ENCODE measurements at places on chromosomes 2 and 18.

DNA sequence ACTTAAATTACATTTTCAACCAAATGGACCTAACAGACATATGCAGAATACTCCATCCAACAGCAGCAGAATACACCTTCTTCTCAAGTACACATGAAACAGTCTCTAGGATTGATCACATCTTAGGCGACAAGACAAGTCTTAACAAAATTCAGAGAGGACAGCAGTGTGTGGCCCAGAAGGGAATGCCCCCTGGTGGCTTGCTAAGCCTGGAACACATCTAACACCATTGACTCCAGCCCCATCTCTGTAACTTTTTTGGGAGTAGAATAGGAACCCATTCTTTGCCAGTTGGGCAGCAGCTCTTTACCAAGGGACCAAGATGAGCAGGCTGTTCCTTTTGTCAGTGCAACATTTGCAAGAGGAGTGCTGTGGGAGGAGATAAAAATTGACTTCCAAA, 249.9 kb downstream of the PLCL1 start:
- peak; percentile 60 for DNase-seq

- DNase-seq: no peak
Observed at GRCh38 chr18:69999656-70000055, 52.0 kb upstream of the CD226 start.

DNA sequence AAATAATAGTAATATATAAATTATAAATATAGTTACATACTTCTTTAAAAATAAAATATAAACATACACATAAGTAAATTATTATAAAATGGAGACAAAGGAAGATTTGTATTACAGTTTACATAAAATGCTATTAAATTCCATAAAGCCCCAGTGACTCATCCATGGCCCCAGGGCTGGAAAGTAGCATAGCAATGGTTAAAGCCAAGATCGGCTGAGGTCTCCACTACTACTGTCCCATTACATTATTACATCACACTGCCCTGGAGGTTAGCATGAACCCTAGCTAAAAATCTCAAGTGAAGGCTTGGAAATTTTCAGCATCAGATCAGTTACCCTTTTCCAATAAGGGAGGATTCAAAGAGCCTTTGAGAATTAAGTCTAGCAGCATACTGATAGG, 936.2 kb downstream of the DSC3 start:
- DNase-seq: no peak

DNA sequence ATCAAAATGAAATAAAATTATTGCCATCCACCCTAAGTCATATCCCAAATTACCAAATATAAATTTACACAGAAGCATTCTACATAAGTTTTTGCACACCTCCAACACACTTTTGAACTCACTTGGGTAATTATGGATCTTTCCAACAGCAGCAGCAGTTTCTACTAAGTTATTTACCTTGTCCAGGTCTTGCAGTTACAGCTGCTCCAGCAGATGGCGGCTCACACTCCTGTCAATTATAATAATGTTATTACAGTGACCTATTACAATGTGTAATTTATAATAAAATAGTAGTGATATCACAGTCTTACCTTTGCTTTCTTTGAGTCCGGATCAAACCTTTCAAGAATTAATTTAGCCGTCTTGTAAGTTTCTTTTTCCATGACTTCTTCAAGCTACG, 37.9 kb downstream of the LNPK start:
- DNase-seq: no peak

DNA sequence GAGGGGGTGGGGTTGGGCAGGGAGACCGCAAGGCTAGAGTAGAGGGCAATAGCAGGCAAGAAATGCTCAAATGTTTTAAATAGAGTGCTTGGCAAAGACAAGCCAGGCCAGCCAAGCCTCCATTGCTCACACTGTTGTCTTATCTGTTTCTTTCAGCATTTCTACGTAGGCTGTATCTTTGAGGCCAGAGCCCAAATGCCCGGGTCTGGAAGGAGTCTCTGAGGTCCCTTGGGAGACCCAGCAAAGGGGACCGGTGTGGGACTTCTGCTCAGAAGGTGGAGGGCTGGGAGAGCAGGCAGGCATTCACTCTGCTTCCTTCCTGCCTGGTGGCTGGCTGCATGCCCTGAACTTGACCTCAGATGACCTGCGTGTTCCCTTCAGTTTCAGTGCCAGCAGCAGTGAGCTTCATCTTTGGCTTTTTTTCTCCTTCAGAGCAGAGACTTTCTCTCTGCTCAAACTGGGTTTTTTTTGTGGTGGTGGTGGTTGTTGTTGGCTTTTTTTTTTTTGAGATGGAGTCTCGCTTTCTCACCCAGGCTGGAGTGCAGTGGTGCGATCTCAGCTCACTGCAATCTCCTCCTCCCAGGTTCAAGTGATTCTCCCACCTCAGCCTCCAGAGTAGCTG, 13.7 kb upstream of the TET3 start:
- DNase-seq: peak; percentile 55

DNA sequence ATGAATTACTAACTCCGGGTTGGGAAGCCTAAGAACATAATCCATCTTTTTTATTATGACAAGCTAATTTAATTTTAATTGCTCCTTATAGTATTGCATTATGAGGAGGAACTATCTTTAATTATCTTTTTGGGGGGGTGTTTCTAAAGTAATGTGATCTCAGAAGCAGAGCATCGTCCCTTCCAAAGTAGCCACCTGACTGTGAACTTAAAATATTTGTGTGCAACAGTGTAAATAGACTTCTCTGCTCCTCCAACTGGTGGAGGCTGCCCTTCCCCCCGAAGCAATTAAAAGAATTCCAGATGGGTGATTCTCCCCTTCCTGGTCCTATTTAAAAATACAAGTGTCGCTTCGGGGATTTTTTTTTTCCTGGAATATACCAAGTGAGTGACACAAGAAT, 55.7 kb downstream of the TCF7L1 start:
- DNase-seq: no peak

DNA sequence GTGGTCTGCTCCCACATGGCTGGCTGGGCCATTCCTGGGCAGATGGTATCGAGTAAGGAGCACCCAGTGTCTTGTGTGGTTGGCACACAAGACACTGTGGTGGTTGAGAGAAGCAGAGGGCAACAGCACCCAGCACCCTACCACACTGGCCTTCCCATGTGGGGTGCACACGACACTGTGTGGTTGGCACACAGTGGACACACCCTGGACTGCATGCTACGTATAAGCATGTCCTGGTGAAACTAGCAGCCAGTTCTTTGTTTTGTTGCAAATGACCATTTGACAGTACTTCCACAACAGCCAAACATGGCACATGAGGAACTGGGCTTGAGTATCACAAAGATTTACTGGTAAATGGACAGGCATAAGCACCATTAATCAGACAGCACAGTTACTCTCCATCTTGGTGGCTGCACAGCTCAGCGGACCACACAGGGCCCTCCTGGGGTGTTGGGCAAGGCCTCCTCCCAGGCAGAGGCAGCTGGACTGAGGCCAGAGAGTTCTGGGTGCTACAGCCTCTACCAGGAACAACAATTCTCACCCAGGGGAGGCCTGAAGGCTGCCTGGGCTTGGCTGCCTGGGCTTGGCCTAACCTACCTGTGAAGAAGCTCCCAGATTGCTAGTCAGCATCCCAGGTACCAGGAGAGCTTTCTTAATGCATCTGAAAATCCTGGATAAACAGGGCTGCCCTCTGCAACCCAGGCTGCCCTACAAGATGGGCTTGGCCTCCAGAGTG, 59.3 kb upstream of the ALPP start:
- DNase-seq: no peak

DNA sequence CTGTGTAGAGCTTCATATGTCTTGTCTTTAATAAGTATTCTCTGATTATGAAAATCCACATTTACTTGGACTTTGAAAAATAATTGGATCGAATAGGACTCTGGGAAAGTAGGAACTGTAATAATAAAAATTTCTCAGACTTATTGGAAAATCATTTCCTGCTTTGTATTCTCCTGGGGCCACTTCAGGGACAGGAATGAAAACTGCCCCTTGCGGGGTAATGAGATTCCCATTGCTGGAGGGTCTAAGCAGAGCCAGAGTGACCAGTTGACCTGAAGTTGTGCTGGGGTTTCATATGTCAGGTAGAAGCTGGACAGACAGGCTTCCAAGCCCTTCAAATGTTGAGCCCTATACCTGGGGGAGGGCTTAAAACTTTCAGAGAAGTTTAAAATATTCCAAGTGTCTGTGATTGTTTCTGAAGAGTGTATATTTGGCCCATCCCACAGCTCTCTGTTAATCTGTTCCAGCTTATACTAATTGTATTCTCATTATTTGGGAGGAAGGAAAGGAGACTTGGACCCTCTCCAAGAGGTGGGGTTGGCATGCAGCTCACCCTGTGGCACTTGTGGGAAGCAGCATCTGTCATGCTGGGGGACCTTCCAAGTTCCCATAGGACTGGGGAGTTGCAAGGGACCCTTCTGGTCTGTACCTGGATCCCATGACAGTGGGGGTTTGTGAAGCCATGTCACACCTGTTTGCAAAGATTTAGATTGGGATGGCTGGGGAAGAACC, 268.7 kb upstream of the ATP5MC3 start:
- no peak for DNase-seq

- DNase-seq: no peak
Observed at GRCh38 chr2:209806318-209806717, 34.7 kb downstream of the UNC80 start.

GRCh38 chr2:133521146-133521745, 47.0 kb downstream of the NCKAP5 start:
- no peak for DNase-seq

DNA sequence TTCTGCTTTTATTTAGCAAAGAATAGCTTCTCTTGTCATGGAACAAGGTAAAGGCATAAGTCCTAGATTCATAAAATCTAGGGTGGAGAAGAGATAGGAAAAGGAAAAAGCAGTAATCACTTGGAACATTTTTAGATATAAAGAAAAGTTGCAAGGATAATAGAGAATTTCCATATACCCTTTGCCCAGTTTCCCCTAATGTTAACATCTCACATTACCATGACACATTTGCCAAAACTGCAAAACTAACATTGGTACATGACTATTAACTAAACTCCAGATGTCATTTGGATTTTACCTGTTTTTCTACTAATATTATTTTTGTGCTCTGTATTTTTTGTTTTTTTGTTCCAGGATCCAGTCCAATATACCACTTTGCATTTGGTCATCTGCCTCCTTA, 265.1 kb downstream of the ETAA1 start:
- no peak for DNase-seq

DNA sequence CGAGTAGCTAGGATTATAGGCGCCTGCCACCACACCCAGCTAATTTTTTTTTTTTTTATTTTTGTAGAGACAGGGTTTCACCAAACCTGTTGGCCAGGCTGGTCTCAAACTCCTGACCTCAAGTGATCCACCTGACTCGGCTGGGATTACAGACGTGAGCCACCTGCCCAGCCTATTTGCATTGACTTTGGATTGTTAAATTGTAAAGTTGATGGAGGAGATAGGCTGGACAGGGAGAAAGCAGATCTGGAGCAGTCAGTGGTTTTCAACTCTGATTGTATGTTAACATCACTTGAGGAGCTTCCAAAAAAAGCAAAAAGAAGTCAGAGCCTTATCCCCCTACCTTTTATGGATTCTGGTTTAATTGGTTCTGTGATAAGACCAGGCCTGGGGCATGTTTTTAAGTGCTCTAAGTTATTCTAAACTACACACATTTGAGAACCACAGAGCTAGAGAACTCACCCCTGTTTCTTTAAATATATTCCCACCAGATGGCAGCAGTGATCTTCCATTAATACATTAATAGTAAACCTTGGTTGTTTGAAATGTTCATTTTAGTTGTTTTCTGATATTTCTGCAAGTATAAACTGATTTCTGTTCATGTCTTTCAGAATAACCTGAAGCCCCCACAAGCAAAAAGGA, 7.5 kb downstream of the C2orf49 start:
- no peak for DNase-seq

DNA sequence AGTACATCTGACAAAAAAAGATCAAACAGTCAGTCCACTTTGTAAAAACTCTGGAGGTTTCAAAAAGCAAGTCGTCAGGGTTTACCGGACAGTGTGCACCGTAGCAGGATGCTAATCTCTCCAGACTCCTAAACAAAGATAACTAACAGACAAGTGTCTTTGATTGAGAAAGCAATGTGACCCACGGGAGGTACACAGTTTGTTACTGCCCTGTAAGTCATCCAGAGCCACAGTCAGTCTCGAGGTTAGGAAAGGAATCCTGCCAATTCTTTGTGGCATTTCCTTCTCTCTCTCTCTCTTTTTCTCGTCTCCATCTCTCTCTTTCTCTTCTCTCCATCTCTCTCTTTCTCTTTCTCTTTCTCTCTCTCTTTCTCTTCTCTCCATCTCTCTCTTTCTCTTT, 42.8 kb downstream of the LRRTM4 start:
- no peak for DNase-seq

GRCh38 chr2:31319406-31320175, 85.6 kb downstream of the EHD3 start:
- DNase-seq: peak; percentile 25

- peak; percentile 4 for DNase-seq
Observed at GRCh38 chr18:48826271-48826670, 124.5 kb downstream of the SMAD7 start.

- no peak for DNase-seq
Observed at GRCh38 chr18:55981712-55982475, 393.9 kb upstream of the TCF4 start.

DNA sequence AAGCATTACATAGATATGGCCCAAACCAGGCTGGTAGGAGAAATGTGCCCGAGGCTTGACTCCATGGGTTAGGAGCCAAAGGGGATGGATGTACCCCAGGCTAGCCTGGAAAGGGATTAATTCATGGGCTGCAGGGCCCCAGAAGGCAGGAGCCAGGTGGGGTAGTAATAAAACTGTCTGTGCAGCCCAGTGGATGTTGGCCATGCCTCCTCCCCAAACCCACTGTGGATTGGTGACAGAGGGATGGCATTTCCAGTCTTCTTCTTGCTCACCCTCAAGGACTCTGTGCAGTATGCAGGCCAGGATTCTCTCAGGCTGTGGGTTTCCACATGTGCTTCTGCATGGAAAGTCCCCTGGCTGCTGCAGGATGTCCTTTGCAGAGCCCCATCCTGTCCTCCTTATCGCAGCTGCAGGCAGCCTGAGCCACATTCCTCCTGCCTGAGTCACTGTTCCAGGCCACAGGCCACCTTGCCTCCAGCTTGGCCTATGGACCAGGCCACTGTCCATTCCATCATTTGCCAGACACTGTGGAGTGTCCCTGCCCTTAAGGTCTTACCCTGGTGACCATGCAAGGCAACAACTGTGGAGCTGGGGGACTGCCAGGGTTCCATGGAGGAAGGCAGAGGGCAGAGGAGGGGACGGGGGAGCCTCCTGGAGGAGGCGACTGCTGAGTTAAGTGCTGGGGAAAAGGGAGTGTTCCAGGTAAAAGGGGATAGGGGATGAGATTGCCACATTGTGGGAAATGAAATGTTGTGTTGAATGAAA, 38.9 kb downstream of the INO80C start:
- DNase-seq: no peak

DNA sequence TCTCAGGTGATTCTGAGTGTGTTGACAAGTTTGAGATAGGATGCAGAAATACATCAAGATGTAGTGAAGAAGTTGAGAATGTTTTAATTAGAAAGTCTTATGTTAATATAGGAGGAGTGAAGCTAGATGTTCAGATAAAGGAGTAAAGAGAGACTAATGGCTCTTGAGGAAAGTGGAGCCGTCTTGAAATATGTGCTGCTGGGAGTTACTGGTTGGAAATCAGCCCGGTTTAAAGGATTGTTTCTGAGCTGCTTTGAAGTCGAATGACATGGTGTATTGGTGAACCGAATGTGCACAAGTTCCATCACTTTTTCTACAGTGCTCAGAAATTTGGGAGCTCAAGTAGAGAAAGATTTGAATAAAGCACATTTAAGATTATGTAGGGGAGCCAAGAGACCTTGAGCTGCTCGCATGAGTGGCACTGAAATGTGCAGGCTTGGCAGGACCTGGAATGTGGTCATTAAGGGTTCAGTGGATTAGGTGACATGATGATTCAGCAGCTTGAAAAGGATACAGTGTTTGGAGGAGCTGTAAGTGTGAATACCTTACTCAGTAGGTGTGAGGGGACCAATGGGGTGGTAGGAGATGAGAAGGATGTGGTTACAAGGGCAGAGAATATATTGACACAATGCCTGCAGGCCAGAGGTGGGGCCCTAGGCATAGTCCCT, 68.6 kb downstream of the CAB39 start:
- peak; percentile 48 for DNase-seq

Data from activated T-cell treated with anti-CD3 and anti-CD28 coated beads, Interleukin-2, amount 50 U/mL, for 48 hours (primary cell).